ENCODE measurements at places on chromosomes 6 and 20.

DNA sequence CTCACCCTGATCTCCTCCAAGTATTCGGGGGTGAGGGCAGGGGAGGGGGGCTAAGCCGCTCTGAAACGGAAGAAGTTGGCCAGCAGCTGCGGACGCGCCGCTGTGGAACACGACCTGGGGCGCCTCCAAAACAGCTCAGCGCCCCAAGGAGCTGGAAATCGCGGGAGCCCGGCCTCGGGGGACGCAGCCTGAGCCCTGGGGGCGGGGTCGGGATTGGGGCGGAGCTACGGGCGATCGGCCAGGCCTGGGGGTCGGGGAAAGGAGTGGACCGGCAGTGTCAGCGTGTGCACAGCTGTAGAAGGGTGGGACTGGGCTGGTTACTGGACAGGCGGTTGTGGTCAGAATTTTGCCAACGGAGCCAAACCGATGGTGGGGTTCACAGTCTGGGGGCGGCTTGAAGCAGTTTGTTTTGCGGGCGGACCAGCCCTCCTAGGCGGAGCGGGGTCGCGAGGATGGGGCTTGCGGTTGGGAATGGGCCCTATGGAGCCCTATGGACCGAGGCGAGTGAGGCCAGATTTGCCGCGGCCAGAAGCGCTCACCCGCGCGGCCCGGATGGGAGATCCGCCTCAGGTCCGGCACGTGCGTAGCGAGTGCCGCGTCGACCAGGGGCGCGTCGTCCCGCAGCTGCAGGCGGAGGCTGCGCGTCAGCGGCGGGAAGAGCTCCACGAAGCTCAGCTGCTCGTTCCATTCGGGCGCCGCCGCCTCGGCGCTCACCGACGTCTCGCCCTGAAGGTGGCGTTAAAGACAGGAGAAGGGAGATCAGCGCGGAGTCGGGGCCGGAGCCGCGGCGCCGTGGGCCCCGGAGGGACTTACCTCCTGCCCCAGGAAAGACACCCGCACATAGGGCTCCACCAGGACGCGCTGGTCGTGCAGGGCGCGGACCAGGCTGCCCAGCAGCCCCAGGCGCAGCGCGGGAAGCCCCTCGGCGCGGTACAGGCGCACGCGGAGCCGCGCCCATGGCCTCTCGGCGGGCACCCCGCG is 14.3 kb upstream of the SPAG4 start:
- no peak for DNase-seq

GRCh38 chr6:169425628-169426370 is 172.2 kb upstream of the THBS2 start:
- no peak for DNase-seq

GRCh38 chr6:53375847-53376246 is 27.1 kb upstream of the ELOVL5 start:
- DNase-seq, result no peak

- no peak for DNase-seq
These were observed 68.2 kb upstream of the SSTR4 start for GRCh38 chr20:22966787-22967464.

DNA sequence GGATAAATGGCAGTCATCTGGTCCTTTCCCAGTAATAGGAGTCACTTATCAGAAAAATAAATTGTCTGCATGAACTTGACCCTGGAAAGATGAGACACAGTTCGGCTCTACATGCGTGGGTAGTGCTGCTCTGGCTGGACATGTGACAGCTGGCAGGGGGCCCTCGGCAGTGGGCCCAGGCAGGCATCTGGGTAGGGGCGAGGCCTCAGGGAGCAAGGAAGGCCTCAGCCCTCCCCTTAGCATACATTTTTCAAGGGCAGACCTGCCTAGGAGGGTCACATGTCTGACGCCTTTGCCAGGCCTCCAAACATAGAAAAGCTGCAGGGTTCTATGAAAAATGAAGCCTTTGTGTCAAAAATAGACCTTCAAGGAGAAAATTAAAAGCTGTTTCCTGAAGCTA is 12.8 kb upstream of the ILRUN start:
- DNase-seq, result no peak

DNA sequence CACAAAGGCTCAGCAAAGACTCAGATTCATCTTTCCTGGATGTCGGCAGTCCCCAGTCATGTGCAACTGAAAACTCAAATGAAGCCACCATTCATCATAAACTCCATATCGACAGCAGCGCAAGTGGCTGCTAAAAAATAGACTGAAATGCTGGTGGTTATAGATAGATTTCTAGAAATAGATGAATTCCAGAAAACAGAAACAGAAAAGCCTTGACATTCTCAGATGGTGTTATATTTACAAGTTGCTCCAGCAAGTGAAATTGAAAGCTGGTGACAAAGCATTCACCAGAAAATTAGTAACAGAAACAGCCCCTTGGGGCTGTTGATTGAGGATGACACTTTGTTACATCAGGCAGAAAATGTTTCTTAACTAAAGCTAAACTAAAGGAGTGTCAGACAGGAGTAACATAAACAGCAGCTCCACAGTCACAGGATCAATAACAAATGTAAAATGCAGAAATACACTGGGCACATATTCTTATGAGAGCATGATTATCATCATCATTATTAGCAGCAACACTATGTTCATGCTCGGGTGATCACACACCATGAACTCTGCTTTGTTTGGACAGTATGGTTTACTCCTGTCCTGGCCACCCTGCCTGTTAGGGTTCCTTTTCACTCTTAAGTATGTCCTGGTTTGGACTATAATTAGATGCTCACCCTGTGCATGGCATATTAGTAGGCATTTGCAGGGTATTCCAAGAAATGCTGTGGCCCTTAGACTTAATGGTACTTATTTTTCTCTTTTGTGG is 36.4 kb upstream of the SLC35F1 start:
- no peak for DNase-seq
